Activated CD4-positive, alpha-beta T cell treated with anti-CD3 and anti-CD28 coated beads, Interleukin-2, amount 50 U/mL, for 48 hours (primary cell): ENCODE measurements at places on chromosomes 4 and X.

GRCh38 chr4:86356425-86357210 lies 3.2 kb downstream of the MAPK10 start:
- no peak for DNase-seq

- DNase-seq = no peak
Measured at GRCh38 chr4:119103263-119103662, 32.4 kb upstream of the MYOZ2 start.

DNA sequence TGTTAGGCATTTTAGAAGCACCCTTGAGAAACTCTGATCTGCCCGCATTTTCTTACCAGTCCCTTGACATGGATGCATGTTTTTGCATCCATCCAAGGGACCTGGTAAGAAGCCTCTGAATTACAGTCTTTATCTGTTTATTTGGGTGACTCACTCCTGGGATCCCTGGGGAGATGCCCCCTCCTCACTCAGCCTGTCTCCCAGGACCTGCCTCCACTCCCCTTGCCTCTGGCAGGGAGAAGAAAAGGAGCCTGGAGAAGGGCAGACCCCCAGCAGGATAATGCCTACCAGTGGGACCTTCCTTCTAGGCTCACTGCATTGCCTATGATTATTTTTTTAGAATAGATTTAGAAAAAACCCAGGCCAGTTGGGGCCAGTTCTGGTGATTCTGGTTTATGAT lies 329.4 kb downstream of the PTTG2 start:
- no peak for DNase-seq

GRCh38 chrX:17585006-17585405 lies 152.3 kb upstream of the SCML1 start:
- no peak for DNase-seq
